CD4-positive, alpha-beta T cell (primary cell): ENCODE measurements at places on chromosomes 2 and 18.

GRCh38 chr2:194714541-194714940 lies 942.5 kb upstream of the SLC39A10 start:
- DNase-seq = no peak

GRCh38 chr2:54479424-54479823 lies 23.3 kb downstream of the SPTBN1 start:
- no peak for DNase-seq

GRCh38 chr18:46387441-46388131 lies 269.4 kb downstream of the LOXHD1 start:
- DNase-seq = no peak

DNA sequence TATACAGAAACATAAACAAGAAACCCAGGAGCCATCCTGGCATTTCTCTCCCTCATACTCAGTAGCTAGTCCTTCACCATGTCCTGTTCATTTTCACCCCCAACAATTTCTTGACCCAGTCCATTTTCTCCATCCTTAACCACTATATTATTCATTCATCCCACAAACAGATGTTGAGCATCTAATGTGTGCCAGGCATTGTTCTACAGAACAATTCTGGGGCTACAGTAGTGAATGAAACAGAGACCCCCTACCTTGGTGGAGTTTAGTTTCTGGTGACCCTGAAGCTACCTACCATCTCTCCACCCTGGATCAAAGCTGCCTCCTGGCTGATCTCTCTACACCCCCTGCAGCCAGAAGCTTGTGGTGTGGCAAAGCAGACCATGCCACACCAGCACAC lies 27.5 kb upstream of the BZW1 start:
- DNase-seq = no peak

DNA sequence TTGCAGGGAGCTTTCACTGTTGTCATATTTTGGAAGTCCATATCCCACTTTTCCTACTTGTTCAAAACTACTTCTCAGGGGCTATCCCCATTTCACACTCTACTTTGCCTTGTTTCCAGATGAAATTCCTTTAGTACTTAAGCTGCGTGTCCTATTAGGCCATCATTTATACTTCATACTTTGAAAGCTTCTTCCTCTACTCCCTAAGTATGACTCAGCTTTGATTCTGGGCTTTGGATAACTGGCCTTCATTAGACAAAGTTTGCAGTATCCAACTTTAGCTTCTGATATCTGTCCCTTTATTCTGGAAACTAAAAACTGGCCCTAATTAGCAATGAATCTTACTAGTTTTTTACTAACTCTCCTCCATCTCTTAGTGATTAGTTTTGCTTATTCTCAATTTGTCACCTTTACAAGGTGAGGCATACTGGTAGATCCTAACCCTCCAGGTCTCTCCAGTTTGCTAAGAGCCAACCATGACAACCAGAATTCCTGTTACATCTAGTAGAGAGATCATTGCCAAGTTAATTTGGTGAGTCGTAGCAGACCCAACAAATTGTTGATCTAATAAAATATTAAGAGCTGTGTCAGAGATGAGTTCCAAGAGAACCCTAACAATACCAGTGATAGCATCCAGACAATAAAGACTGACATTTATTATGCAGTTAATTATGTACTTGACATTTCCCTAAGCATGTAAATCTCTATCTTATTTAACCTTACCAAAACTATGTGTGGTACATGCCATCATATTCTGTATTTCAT lies 31.2 kb upstream of the ITGAV start:
- DNase-seq = no peak

- no peak for DNase-seq
Observed at GRCh38 chr18:21194871-21195771, 46.9 kb upstream of the GREB1L start.

DNA sequence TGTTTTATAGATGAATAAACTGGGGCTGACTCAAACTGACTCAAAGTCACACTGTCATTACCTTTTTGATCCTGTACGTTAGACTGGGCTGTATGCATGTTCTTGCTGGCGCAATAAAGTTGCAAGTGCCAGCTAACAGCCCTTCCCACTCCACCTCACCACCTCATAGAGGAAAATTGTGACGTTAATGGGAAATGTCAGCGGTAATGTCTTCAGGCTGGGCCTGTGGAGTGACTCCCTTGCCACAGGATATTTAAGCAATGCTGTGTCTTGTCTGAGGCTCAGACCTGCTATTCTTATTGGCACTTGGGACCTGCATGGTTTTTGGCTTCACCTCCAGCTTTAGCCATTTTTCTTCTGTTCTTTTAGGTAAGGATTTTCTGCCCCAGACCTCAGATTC lies 25.2 kb upstream of the CASP10 start:
- DNase-seq = no peak

GRCh38 chr18:13039806-13040205 lies 48.6 kb downstream of the CEP192 start:
- DNase-seq = no peak

- no peak for DNase-seq
Observed at GRCh38 chr2:100673691-100674485, 111.1 kb downstream of the PDCL3 start.

GRCh38 chr2:74250189-74250631 lies 51.8 kb downstream of the MTHFD2 start:
- peak; percentile 40 for DNase-seq

- DNase-seq = peak; percentile 26
Observed at GRCh38 chr2:239153806-239154591, 246.8 kb downstream of the HDAC4 start.

GRCh38 chr2:40418614-40419363 lies 33.1 kb downstream of the SLC8A1 start:
- no peak for DNase-seq

- no peak for DNase-seq
Observed at GRCh38 chr2:119810049-119810630, 50.4 kb downstream of the PTPN4 start.

GRCh38 chr2:71637736-71638135 lies 184.4 kb downstream of the DYSF start:
- DNase-seq = no peak

- DNase-seq = no peak
Observed at GRCh38 chr18:513826-514530, 13.5 kb upstream of the COLEC12 start.

DNA sequence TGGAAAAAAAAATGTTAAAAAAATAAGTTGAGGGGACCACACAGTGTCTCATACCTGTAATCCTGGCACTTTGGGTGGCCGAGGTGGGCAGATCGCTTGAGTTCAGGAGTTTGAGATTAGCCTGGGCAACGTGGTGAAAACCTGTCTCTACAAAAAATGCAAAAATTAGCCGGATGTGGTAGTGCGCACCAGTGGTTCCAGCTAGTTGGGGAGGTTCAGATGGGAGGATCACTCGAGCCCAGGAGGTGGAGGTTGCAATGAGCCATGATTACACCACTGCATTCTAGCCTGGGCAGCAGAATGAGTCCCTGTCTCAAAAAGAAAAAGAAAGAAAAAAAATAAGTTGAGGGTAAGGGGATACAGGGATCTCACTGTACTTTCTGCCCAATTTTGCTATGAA lies 6.1 kb upstream of the KYNU start:
- no peak for DNase-seq

GRCh38 chr2:134838143-134838620 lies at the start of gene ACMSD:
ACMSD (plus strand) TSS chr2:134838616; CDS start chr2:134838683, 67 bp downstream.
- DNase-seq = no peak

- DNase-seq = no peak
Observed at GRCh38 chr2:207337234-207338219, 171.8 kb upstream of the KLF7 start.

- peak; percentile 73 for DNase-seq
Observed at GRCh38 chr18:21110713-21111345, 784 bp downstream of the ROCK1 start.

DNA sequence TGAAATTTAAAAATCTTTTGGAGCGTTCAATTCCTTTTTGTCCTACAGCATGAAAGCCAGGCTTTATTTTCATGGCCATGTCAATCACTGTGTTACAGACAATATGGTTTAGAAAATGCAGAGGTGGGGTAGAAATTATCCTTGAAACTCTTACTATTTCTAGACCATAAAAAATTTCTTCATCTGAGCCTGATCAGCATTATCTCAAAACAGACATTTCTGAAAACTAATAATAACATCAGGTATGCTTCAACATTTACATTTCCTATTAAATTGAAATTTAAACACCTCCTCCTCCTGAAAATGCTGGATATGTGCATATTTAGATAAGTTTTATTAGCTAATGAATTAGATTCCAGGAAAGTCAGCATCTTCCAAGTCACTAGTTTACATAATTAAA lies 570.6 kb downstream of the RIT2 start:
- no peak for DNase-seq

GRCh38 chr2:232900811-232901735 lies 31.0 kb downstream of the SNORC start:
- no peak for DNase-seq

GRCh38 chr2:12534646-12535263 lies 182.0 kb upstream of the TRIB2 start:
- no peak for DNase-seq

GRCh38 chr2:82852787-82853186 lies 1606.3 kb downstream of the SUCLG1 start:
- no peak for DNase-seq

DNA sequence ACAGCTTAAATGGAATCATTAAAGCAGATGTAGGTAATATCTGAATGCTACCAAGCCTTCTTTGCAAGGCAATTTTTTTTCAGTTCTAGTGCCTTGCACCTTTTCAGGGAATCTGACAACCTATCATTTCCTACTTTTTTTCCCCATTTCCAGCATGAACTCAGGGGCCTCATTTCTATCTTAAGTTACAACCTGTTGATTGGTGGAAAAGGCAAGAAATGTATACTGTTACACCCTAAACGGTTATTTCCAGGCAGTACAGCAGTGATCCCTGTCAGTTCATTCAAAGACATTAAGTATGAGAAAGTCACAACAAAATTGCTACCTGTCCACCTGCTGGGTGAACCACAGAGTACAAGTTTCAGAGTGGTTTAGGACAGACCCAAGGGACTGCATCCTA lies 171.2 kb upstream of the PIK3C3 start:
- no peak for DNase-seq

- peak; percentile 50 for DNase-seq
Observed at GRCh38 chr2:177906041-177906718, 166.4 kb downstream of the PDE11A start.

DNA sequence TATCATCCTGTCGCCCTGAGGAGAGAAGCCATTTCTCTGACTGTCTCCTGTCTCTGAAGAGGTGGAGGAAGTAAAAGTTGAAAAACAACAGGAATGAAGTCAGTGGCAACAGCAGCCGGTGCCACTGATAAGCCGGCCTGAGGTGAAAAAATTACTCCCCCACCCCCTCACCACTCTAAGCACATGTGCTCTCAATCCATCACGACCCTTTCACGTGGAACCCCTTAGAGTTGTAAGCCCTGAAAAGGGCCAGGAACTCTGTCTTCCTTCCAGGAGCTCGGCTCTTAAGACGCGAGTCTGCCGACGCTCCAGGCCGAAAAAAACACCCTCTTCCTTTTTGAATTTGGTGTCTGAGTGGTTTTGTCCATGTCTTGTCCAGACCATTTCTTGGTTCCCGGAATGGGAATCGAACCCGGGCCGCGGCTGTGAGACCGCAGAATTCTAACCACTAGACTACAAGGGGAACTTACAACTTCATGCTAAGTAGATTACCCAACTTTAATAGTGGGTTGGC lies 40.7 kb upstream of the TRIM43 start:
- no peak for DNase-seq

GRCh38 chr2:121293450-121294325 lies 8.7 kb upstream of the TFCP2L1 start:
- DNase-seq = no peak

DNA sequence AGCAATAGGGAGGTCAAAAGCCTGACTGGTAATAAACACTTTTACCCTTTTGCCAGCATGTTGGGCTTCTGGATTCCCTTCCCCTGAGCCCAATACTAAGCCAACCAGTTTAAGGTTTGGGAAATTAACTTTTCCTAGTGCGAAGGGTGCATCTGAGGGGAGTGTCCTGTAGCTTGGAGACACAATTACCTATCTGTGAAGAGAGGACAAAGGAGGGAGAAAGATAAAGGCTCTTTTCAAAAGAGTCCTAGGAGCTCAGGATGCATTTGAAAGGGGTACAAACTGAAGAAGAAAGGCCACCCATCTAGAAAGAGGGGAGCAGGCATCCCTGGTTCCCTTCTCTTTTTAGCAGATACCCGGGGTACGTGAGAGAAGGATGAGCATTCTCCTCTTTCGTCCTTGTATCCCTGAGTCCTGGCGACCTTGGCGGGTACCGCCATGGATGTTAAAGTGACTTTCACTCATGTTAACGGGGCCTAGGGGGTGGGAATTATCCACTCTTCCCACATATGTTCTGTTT lies 25.1 kb downstream of the C18orf54 start:
- no peak for DNase-seq

- no peak for DNase-seq
Observed at GRCh38 chr2:219460424-219460926, 25.8 kb downstream of the SPEG start.

DNA sequence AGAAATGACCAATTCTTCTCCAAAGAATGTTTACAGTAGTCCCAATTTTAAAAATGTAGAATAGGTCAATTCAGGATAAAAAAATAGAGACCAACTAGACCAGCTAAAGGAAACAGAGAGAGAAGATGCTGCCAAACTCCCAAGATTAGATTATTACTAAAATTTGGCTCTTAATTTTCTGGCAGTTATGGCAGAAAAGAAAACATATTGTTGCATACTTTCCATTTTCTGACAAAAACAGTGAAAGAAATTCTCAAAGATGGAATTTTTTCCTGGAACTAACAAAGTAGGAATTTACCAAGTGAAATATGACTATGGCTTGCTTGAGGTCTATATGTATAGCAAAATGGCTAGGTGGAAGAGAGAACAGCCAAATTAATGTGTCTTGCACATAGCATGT lies 138.3 kb upstream of the STK17B start:
- no peak for DNase-seq

DNA sequence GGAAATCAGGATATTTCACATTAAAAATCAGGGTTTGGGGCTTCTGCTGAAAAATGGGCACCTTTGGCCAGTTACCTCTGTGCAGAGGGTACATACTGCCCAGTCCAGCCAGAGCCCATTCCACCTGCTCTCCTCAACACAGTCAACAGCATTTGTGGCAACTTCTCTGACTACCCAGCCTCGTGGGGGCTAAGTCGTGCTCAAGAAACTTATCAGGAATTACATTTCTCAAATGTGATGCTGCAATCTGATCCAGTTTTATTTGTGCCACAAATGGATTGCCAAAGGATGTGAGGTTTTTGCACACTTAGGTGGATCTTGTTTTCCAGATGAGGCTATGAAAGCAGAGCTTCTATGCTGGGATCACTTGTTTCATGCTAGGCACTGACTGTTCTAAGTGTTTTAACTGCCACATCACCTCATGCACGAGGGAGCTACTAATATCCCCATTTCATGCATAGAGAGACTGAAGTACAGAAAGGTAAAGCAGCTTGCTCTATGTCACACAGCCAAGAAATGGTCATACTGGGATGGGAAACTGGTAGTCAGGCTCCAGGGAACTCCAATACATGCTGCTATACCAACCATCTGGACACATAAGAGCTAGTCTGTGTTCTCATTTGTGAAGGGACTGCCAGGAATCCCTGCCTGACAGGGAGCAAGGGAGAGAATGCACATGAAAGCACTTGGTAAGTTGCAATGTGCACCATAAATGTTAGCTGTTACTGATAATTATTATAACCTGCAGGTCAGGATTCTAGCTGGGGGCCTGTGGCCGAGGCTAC lies 89.0 kb upstream of the HK2 start:
- DNase-seq = no peak

- DNase-seq = no peak
Observed at GRCh38 chr2:189499137-189499536, 57.9 kb downstream of the WDR75 start.

GRCh38 chr2:237282568-237283128 lies 131.3 kb downstream of the COL6A3 start:
- no peak for DNase-seq
